ENCODE measurements at places on chromosomes 1 and 21. TPM values are rescaled to one million over a fixed set of nuclear protein-coding genes. Genes with fewer than 3 reads are reported as not detected.
A peak's percentile ranks its signal among the peaks of the same experiment; 100 is the strongest.

GRCh38 chr1:205842229-205842628 lies 7.7 kb downstream of the PM20D1 start:
- no peak for DNase-seq

GRCh38 chr1:89952605-89953130 lies 42.2 kb upstream of the ZNF326 start:
- DNase-seq = no peak

CFH gene
- total RNA-seq = not detected

DNA sequence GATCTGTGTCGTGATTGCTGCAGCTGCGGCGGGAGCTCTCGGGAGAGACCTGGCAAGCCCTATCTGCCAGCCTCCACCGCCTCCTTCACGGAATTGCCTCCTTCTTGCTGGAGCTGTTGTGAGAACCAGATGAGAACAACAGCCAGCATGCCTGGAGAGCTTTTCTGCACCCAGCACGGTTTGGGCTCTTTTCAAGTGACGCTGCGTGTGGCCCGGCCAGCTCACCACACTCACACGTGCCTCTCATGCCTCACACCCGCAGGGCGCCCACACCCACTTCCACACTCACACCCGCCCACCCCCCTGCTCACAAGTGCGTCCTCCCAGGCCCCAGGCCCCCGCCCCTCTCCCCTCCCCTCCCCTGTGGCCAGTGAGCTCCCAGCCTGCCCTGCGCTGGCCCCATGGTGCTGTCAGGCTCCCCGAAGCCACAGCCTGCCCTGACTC lies 135.7 kb upstream of the RUNX3 start:
- DNase-seq = no peak

DNA sequence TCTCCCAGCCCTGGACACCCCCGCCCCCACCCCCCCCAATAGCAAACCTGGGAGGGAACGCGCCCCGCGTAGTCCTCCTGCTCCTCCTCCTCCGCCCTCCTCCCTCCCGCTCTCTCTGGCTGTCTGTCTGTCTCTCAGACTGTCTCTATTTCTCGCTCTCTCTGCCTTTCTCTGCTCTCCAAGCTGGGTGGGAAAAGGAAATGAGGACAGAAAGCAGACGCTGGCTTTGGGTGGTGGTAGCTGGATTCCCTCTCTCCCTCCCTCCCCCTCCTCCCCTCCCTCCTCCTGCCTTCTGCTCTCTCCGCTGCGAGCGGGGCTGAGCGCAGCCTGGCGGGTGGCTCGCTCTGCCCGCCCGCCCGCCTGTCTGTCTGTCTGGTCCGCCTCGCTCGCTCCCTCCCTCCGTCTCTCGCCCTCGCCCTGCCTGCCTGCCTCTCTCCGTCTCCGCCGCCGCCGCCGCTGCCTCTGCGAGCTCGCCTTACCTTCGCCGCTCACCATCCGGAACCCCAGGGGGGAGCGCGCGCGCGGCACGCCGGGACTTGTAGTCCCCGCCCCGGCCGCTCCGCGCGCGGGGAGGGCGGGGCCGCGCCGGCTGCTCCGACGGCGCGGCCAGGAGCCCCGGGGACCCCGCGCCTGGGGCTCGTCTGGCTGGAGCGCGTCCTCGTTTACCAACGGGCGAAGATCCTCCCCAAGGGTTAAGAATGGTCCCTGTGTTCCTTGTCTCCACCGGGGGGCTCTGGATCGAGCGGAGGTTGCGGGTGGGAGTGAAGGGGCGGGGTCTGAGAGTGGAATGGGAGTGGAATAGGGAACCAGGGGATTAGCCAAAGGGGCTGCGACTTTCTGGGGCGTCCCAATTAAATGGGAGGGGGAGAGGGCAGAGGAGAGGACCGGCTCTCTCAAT lies at the start of gene AHDC1:
TSS of gene AHDC1 (minus strand) at position 464 of the 898 bp plus-strand sequence. CDS start 52,029 bp downstream, outside the sequence.
- DNase-seq = peak; percentile 91

DNA sequence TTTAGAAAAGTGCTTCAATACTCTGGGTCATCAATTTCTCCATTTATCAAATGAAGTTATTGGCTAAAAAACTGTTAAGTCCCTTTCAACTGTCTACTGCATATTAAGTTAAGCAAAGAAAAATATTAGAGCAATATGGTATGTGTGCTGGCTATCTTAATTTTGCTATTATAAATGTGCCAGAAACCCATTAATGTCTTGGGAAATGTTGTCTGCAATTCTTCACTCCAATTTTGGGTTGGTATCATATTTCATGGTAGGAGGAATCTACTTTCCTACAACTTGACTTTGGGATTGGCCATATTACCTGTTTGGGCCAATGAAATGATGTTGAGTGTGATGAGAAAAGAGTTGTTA lies 1063.9 kb downstream of the PLA2G4A start:
- no peak for DNase-seq

LCE2A gene
- total RNA-seq = not detected

DNA sequence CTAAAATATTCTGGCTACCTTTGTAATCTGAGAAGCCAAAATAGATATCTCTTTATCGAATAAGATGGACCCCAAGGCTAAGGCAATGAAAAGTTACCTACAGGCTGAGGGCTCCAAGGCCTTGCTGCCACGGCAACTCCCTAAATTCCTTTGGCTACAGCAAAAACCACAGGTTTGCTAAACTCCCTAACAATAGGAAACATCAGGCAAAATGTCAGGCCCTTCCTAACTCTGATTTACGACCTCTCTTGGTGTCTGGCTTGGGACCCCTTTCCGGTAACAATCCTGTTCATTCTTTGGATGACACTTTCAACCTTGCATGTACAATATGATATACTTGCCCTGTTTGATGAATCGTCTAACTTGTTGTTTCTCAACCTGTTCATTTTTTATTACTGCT lies 11.3 kb upstream of the OR2T8 start:
- DNase-seq = no peak

RAB29 gene
- total RNA-seq = 25.0 TPM

GRCh38 chr21:25243808-25244207 lies 363.5 kb downstream of the MRPL39 start:
- DNase-seq = no peak

GRCh38 chr1:3012456-3013291 lies 8.6 kb upstream of the ACTRT2 start:
- DNase-seq = peak; percentile 57

GRCh38 chr1:184624626-184625025 lies 130.0 kb downstream of the EDEM3 start:
- DNase-seq = no peak

DNA sequence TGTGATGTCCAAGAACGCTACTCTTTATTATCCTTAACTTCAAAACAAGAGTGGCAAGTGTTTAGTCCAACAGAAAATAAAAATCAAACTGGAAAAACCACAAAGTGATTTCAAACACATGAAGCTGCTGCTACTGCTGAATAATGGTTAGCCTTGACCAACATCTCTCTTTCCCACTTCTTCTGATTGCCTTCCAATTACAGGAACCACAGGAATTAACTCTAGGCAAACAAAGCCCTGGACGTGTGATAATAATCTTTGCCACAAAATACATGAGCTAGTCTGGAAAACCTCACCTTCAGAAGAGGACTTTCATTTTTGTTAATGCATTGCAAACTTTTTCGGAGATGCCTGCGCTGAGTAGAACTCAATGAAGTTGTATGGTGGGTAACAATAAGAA lies 48.6 kb upstream of the COL11A1 start:
- no peak for DNase-seq

OR10J1 gene
- total RNA-seq = not detected

- no peak for DNase-seq
Observed at GRCh38 chr1:67664048-67664447, 21.0 kb upstream of the GADD45A start.

GRCh38 chr1:238558156-238558555 lies 667.4 kb upstream of the ZP4 start:
- DNase-seq = no peak

CCDC27 gene
- total RNA-seq = not detected

RNF186 gene
- not detected for total RNA-seq

FMO3 gene
- total RNA-seq = not detected

LAD1 gene
- not detected for total RNA-seq

GRCh38 chr1:9881838-9882249 lies 28.2 kb downstream of the CTNNBIP1 start:
- no peak for DNase-seq

- DNase-seq = no peak
Observed at GRCh38 chr21:38793926-38794713, 11.6 kb upstream of the ETS2 start.

PPM1J gene
- 0.74 TPM for total RNA-seq

DNA sequence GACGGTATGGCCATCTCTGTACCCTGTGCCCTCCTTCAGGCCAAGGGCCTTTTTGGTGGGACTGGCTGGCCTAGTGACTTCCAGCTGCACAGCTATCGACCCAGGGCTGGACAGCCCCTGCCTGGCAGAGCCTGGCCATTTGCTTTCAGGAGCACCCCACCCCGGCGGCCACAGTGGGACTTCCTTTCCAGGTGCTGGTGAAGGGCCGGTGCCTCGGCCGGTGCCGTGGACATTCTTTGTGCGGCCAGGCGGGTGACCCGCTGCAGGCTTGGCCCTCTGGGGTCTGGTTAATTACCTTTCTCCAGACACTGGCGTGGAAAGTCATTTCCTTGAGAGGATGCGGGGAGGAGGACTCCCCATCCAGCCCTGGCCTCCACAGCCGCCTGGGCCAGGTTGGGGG lies 50.1 kb downstream of the PRDM16 start:
- no peak for DNase-seq

GRCh38 chr1:84539972-84540371 lies 33.6 kb upstream of the GNG5 start:
- DNase-seq = no peak

MAP10 gene
- total RNA-seq = 0.43 TPM

GRCh38 chr1:233627376-233627775 lies 13.5 kb downstream of the KCNK1 start:
- no peak for DNase-seq

DNA sequence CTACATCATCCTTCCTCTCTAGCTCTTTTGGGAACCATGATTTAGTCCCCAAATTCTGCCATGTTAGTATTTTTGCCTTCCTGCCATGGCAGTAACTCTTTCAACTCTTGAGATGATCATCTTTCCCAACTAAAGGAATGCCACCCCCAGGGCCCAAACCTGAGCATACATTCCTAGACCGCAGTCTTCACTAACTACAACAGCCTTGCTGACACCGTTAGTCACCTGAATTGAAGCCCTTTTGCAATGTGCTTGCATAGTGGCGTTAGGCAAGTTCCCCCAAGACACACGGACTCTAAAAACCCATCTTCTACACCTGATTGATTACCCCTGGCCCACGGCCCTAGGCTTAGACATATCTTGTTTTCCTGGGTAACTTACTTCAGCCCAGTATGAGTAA lies 16.4 kb upstream of the YTHDF2 start:
- DNase-seq = no peak

PRKAA2 gene
- not detected for total RNA-seq

- DNase-seq = no peak
Observed at GRCh38 chr1:31595836-31596736, 19.8 kb downstream of the TINAGL1 start.

ZSWIM5 gene
- 0.26 TPM for total RNA-seq

- DNase-seq = peak; percentile 73
Observed at GRCh38 chr1:155009221-155009711, 6.7 kb downstream of the ZBTB7B start.

DNA sequence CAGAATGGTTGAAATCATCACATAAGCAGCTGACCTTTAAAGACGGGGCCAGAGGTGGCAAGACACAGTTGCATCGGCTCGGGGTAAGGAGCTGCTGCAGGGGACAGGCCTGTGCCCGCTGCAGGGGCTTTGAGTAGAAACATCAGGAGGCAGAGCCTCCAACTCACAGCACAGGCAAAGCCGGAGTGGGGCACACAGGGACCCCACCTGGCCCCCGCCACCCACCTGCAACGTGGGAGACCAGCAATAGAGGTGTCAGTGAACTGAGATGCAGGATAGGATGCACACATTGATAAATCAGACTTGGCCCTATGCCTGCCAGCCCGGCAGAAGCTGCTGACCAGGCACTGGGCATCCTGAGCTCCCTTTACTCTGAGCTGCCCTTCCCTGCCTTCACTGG lies 257.2 kb downstream of the NPHP4 start:
- no peak for DNase-seq

DNA sequence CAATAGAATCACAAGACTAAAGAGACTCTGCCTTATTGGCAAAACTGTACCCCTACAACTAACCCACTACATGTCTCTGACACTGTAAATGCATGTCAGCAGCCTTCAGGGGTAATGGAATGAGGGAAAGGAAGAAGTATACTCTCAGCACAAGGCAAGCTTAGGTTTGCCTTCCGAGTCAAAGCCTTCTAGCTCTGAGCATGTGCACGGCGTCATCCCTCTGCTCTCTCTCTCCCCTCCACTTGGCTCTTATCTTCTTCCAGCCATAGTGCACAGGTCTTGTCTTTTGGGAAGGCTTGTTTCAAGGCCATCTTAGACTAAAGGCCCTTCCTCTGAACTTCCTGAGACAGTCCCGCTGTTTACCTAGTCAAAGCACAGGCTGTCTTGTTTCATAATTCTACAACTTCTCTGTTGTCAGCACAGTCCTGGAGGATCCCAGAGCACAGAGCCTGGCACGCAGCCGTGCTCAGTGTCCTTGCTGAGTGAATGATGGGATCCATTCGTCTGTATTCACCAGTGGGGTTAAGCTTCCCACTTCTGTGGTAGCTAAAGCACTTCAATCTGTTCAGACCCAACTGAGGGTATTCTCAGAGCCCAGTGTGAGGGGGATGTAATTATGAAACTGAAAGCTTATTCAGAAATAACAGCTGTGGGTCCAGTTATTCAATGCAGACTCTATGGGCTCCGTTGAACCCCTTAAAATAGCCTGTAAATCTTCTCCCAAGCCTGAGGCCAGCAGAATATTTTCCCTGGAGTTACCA lies 166.5 kb upstream of the PLD5 start:
- DNase-seq = no peak

TRNP1 gene
- 0.43 TPM for total RNA-seq

PIK3CD gene
- total RNA-seq = 101 TPM

DNA sequence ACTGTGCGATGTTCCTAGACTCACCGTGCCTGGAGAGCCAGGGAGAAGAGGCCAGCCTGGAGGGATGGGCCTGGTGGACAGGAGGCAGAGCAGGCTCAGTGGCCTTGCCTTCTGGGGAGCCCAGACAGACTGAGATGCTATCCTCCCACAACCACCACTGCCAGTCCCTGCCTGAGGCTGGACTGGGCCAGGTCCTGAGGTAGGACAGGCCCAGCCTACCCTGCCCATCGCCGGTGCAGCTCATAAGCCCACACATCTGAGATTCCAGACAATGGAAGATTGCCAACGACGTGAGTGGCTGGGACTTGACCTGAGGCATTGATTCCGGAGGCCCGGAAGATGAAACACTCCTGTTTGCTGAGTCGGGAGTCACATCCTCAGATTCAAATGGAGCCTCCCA lies 5.8 kb downstream of the CLEC20A start:
- DNase-seq = no peak

- no peak for DNase-seq
Observed at GRCh38 chr1:184050636-184051035, 894 bp upstream of the TSEN15 start.

GRCh38 chr1:27341525-27342252 lies at the start of gene SYTL1:
Gene SYTL1 (plus strand): TSS chr1:27342022. CDS start chr1:27345335, 3,313 bp downstream.
- peak; percentile 77 for DNase-seq

- DNase-seq = no peak
Observed at GRCh38 chr1:15346346-15347030, 63.2 kb upstream of the EFHD2 start.

GRCh38 chr1:115068826-115069585 lies 20.3 kb downstream of the TSPAN2 start:
- no peak for DNase-seq

GRCh38 chr1:92882819-92883218 lies 51.0 kb downstream of the RPL5 start:
- DNase-seq = peak; percentile 56
